NCI-H1048 (cell line): ENCODE measurements at places on chromosomes 7 and 10.

DNA sequence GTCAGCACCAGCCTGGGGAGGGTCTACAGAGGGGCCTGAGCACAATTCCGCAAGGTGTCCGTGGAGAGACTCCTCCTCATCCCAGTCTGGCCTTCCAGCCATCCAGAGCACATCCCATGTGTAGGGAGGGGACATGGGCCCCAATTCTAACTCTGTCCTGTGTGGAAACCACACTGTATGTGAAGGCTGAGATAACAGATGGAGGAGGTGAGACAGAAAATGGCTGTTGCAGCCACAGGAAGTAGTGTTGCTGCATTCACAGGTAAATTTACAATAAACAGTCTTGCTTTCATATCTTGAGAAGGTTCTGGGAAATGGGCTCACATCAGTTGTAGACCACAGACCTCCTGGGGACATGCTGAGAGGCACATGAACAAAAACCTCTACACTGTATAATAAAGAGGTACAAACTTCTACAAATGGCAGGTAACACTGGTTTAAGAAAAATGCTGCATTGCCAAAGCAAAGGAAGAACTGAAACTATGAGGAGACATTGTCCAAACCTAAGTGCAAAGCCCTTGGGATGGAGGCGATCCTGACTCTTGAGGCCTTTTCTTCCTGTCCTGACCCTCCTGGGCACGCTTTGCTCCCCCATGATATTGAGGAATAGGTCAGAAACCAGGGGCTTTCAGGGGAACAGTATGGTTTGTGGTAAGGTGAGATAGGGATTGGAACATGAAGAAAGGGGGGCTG is 21.6 kb upstream of the GIMAP2 start:
- DNase-seq = no peak

DNA sequence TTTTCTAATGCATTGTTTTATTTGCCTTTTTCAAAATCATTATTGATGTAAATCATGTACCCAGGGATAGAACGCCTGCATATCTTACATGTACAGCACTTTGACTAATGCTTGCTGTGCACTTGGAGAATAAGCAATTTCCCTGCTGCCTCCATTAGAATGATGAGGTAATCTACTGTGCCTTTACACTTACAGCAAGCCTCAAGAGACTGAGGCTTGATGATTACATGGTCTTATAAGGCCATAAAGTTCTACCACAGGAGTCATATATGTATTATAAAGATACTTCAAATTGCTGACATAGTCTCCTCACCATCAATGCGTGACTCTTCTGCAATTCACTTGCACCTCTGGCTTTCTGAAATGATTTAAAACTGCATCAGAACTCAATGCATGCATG is 328.6 kb upstream of the HGF start:
- DNase-seq = no peak

GRCh38 chr10:74500026-74500704 is 326.2 kb upstream of the KAT6B start:
- DNase-seq = no peak

DNA sequence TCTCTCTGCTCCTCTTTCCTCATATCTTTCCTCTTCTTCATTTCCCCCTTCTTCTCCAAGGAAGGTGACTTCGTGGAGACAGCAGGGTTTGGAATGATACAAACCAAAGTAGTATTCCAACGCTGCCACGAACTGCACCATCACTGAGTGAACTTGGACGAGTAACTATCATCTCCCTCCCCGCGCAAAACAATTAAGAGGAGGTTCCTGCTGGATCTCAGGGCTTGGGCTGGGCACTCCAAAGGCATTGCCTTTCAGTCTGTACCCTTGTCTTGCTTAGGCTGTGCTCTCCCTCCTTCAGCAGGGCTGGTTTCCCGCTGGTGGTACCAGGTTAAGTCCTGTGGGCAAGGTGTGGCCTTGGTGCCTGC is 790 bp upstream of the PITX3 start:
- DNase-seq = no peak

DNA sequence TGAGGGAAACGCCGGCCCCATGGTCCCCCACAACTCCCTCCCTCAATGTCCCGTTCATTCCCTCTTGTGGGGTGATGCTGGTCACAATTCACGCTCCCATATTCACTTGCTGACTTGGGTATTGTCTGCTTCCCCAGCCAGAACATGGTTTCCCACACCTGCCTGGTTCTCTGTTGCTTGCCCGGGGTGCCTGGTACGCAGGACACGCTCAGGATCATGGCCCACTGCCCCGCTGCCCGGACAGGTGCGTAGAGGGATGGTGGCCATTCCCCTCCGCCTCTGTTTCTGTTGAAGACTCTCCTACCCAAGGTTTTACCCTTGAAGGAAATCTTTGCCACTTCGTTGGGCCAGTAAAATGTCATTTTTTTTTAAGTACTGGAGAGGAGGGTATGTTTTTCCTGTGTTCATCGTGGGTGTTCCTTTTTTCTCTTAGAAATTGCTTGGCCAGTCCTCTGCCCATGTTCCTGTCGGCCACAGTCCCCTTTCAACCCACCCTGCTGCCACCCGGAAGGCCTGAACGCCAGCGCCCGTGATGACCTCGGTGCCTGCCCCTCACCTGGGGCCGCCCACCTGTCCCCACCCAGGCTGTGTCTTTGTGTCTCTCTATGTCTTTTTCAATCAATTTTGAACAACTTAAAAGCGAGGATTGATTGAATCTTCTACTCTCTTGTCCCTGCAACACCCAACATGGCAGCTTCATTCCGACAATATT is 38.2 kb downstream of the FOXL3 start:
- DNase-seq = no peak

- DNase-seq = peak; percentile 25
Measured at GRCh38 chr10:62437696-62438095, 63.5 kb downstream of the ZNF365 start.

- DNase-seq = no peak
Measured at GRCh38 chr7:75596727-75597614, 104.9 kb downstream of the SPDYE5 start.

GRCh38 chr7:27132214-27132613 is 1.7 kb upstream of the HOXA4 start:
- DNase-seq = no peak

DNA sequence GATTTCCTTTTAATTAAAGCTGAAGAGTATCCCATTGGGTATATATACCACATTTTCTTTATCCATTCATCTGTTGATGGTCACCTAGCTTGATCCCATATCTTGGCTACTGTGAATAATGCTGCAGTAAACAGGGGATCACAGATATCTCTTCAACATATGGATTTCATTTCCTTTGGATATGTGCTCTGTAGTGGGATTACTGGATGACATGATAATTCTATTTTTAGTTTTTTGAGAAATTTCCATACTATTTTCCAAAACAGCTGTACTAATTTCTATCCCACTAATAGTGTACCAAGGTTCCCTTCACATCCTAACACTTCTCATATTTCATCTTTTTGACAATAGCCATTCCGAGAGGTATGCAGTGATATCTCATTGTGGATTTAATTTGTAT is 48.8 kb upstream of the PRPS1L1 start:
- no peak for DNase-seq

GRCh38 chr10:74837743-74838142 is 11.3 kb downstream of the KAT6B start:
- no peak for DNase-seq

- DNase-seq = no peak
Measured at GRCh38 chr10:87930934-87931835, 67.8 kb downstream of the PTEN start.
